Fibroblast of the aortic adventitia (primary cell): ENCODE measurements at places on chromosomes 3 and 15. TPM values are rescaled to one million over a fixed set of nuclear protein-coding genes. Genes with fewer than 3 reads are reported as not detected.

The CASR gene
- not detected in 2 replicates for total RNA-seq

The GNB4 gene
- 50.5 and 63.4 TPM in 2 replicates for total RNA-seq

The C15orf39 gene
- 3.1 and 8.1 TPM in 2 replicates for total RNA-seq

The GREM1 gene
- total RNA-seq = 25.1 and 181 TPM in 2 replicates

The SLC12A1 gene
- under 0.01 TPM in 1 of 2 replicates, not detected in the other for total RNA-seq

The CFAP91 gene
- 0.81 and 0.98 TPM in 2 replicates for total RNA-seq
